Uterus (tissue), 4 donors: ENCODE measurements at places on chromosomes 5 and 9. TPM values are rescaled to one million over a fixed set of nuclear protein-coding genes. Genes with fewer than 3 reads are reported as not detected.

GRCh38 chr9:102474357-102474756 is 520.8 kb upstream of the CYLC2 start:
- H3K27ac ChIP-seq, result no peak overlapping the region
- H3K36me3 ChIP-seq, result no peaks in the 10 kb centered on the region
- H3K4me3 ChIP-seq, result no peak overlapping the region
- H3K4me1 ChIP-seq, result no peaks in the 10 kb centered on the region
- no peak for DNase-seq

- peaks cover 5% of the 10 kb centered on the region for H3K4me1 ChIP-seq
- DNase-seq, result no peak
- no peak overlapping the region for H3K4me3 ChIP-seq
- H3K27me3 ChIP-seq, result no peaks in the 10 kb centered on the region
- no peaks in the 10 kb centered on the region for H3K36me3 ChIP-seq
Measured at GRCh38 chr9:76868897-76869296, 37.0 kb downstream of the PRUNE2 start.

The MEIKIN gene
- total RNA-seq, result not detected

DNA sequence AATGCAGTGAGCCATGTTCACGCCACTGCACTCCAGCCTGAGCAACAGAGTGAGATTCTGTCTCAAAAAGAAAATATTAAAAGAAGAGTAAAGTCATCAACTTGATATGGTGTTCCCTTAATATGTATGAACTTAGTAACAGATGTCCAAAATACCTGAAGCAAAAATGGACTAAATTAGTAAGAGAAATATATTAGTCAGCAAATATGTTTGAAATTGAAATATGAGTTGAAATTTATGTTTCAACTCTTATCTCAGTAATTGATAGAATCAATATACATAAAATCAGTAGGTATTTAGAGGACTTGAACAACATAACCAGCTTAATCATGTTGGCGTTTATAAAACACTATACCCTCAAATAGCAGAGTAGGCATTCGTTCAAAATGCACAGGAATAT is 668.5 kb downstream of the ISL1 start:
- no peak for DNase-seq
- no peak overlapping the region for H3K4me3 ChIP-seq
- H3K27me3 ChIP-seq, result no peaks in the 10 kb centered on the region
- no peaks in the 10 kb centered on the region for H3K4me1 ChIP-seq

DNA sequence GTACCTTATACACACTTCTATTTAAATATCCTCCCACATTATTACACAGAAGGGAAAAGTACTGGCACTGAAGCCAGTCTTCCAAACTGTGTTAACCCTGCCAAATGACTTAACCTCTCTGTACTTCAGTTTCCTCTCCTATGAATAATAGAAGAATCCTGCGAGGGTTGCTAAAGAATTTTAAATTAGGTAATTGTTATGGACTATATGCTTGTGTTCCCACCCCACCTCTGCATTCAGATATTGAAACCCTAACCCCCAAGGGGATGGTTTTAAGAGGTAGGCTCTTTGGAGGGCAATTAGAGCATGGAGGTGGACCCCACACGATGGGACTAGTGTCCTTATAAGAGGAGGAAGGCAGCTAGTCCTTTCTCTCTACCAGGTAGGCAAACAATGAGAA is 72.7 kb downstream of the TTLL11 start:
- no peak overlapping the region for H3K27ac ChIP-seq
- DNase-seq, result no peak
- H3K27me3 ChIP-seq, result no peaks in the 10 kb centered on the region
- H3K36me3 ChIP-seq, result no peaks in the 10 kb centered on the region
- H3K4me3 ChIP-seq, result no peak overlapping the region
- H3K4me1 ChIP-seq, result no peaks in the 10 kb centered on the region

The PKD2L2 gene
- total RNA-seq, result not detected

The SHOC1 gene
- total RNA-seq, result not detected

- H3K27me3 ChIP-seq, result no peaks in the 10 kb centered on the region
- no peak overlapping the region for H3K27ac ChIP-seq
- H3K4me1 ChIP-seq, result peaks cover 9% of the 10 kb centered on the region
- no peak overlapping the region for H3K4me3 ChIP-seq
Measured at GRCh38 chr9:129775448-129775798, 22.6 kb upstream of the PTGES start.

The SVEP1 gene
- 63.5 TPM for total RNA-seq

- no peaks in the 10 kb centered on the region for H3K27me3 ChIP-seq
- H3K36me3 ChIP-seq, result no peaks in the 10 kb centered on the region
- no peaks in the 10 kb centered on the region for H3K4me1 ChIP-seq
Measured at GRCh38 chr5:14218897-14219573, 75.9 kb downstream of the TRIO start.
